ENCODE measurements at places on chromosomes 7 and 10.

DNA sequence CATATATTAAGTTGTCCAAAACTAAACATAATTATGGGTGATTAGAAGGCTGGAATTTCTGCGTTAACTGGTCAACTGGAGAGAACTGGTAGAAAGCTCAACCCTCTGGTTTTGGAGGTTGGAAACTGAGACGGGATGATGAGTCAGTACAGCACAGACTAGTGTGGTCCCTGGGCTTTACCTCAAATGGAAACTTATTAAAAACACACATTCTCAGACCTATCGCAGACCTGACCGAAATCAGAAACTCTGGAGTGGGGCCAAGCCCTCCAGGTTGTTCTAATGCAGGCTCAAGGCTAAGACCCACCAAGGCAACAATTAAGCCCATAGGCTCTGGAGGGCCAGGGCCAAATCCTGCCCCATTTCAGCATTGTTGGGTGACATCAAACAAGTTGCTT is 136.9 kb downstream of the KCNMA1 start:
- DNase-seq = no peak

DNA sequence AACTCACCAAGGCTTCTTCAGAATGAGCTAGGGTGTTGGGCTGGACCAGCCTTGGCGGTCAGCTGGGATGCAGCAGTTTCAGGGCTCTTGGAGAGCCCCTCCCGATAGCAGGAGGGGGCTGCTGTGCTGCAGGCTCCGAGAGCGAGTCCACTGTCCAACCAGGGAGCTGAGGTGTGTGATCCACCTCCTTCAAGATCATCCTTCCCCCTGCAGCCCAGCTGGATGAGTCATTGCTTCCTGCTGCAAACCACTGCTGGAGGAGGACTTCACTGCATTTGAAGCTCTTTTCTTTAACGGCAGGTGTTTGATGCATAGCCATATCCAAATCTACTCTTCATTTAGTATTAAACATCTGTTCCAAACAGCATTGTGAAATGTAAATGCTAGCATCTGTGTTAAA is 54.2 kb upstream of the EBF3 start:
- DNase-seq = no peak

DNA sequence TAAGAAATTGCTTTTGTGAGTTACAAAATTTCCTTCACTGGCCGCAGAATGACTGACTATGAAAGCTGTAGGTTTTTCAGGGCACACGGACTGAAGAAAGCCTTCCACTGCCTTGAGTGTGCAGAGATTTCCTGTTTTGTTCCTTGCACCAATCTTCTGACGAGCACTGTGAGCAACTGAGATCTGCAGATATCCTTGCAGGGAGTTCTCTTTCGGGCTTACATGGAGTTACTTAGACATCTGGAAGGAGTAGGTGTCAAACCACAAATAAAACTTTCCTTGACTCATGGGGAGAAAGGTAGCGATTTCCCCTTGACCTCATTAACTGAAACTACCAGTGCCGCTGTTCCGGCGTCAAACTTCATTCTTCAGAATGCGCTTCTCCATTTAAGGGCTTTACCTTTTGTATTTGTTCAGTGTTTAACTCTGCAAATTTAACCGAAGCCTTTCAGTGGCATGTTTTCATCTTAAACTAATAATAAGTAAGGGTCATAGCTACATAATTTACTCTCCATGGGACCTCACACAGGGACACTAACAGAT is 1175.3 kb downstream of the GATA3 start:
- no peak for DNase-seq

- DNase-seq = no peak
Observed at GRCh38 chr10:68668972-68669371, 52.1 kb upstream of the CCAR1 start.

DNA sequence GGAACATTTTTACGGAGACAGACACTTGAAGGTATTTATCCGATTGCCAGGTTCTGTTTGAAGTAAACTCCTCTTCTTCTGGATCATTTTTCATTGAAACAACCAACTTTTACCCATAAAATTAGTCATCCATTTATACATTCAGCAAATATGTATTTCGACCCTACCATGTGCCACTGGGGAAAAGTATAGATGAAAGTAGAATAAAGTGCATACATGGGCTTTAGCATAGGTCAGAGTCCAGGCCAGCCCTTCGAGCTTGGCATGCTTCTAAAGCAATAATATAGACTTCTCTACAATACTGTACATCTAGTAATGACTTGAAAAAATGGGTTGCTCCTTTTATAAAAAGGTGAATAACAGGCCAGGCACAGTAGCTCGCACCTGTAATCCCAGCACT is 10.1 kb downstream of the SLC25A16 start:
- no peak for DNase-seq

DNA sequence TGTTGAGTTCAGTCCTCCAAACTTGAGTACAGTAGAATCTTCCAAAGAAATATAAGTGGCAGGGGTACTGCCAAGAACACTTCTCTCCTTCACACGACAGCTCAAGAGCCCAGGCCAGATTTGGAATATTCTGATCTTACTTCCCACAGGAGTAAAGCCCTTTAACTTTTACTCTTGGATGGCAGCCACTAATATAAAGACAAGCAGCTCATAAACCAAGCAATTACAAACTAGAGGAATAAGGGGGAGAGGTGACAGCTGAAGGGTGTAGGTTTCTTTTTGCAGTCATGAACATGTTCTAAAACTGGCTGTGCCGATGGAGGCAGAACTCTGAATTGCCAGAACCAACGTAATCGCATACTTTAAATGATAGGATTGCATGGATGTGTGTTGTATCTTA is 74.8 kb downstream of the SVIL start:
- no peak for DNase-seq

DNA sequence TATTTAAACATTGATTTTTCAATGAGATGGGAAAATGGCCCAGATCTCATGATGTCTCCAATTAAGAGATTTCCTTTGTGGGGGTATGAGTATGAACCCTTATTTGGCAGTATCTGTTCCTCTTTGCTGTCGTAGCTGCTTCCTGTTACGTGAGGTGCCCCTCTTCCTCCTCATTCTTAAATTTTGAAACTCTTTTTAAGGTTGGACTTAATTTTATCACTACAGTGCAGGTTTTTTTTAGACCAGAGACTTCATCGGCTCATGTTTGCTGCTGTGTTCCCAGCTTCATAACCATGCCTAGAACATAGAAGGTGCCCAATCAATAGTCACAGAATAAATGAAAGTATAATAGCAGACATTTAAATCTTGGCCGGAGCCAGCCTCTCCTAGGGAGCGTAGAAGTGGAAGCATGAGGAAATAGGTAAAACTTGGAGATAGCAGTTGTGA is 2.4 kb downstream of the MIOS start:
- no peak for DNase-seq

DNA sequence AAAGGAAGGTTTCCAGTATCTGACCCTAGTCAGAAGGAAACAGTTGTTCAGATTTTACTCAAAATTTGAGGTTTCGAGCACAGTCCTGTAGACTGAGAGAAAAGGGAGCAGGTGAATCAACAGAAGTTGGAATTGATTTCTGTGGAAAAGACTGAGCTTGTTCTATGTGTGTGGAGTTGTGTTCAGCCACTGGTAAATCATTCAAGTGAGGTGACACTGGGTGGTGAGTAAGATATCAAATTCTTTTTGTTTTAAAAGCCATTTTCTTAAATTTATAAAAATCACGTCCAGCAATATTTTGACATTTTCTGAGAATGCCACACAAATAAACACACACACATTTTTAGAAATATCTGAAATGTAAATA is 165.1 kb downstream of the HGF start:
- DNase-seq = no peak

DNA sequence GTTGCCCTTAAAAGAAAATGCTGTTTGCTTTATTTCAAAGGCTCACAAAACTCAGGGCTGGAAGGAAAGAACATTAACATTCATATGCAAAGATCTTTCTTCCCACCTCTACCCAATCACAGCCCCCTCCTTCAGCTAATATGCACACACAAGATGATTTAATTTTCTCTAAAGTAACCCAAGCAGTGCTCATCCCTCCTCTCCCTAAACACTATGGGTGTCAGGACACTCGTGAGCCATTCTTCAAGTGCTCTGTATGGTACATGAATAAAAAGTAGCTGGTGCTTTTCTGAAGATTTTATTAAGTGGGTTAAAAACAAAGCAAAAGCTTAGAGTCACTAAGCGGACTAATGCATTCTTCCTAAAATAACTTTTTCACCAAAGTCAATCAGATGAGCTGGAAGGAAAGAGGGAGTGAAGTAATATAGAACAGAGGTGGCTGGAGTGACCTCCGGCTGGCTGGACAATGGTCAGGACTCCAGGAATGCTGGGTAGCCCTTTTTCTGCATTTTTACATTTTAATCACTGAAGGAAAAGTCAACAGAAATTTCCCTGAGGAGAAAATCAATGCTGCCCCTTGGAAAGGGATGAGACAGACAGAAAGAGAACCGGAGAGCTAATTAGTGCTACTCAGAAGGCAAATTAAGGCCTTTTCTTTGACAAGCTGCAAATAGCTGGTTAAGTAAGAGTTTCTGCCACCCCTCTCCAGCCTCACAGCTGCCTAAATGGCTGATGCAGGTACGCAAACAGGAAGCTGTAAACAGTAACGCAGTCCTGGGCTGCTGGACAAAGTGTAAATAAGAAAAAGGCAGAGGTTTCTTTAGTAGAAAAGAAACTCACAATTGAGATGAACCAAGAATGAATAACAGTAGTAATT is 6.6 kb downstream of the DGKI start:
- DNase-seq = no peak

DNA sequence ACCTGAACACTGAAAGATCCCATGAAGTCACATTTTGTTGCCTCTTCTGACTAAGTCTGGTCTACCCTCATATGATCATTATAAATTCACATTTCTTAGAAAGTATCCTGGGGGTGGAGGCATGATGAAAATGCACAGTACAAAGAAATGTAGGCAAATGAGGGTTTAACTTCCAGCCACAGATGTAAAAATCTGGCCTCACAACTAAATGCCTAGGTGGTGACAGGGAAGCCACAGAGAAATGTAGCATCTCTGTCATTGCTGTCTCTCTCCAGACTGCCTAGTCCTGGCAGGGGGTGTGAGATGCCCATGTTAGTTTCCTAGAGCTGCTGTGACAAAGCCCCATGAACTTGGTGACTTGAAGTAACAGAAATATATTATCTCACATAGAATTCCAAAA is 395.9 kb downstream of the SORCS3 start:
- DNase-seq = no peak

GRCh38 chr10:128073890-128074289 is 52.3 kb downstream of the MKI67 start:
- DNase-seq = no peak

- DNase-seq = peak; percentile 29
Observed at GRCh38 chr10:100370714-100371481, 23.9 kb downstream of the SCD start.

DNA sequence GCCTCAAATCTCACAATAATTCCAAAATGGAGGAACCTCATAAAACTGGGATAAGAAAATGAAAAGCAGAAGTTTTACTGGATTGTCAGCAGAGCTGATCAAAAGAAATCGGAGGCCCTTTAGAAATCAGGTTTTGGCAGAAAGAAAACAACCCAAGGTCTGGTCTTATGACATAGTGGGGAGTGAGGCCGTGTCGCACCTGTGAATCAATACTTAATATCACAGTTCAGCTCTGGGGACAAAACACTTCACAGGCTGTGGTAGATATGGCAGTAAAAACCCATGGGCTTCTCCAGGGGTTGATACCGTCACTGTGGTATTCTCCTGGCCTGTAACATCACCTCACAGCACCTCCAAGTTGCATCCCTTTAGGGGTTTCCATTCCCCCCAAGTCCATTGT is 6.5 kb upstream of the MALSU1 start:
- DNase-seq = no peak

- DNase-seq = no peak
Observed at GRCh38 chr10:112755446-112756234, 194.4 kb upstream of the TCF7L2 start.

GRCh38 chr7:1225441-1226185 is 7.1 kb upstream of the UNCX start:
- peak; percentile 12 for DNase-seq

- DNase-seq = no peak
Observed at GRCh38 chr10:17101910-17102266, 27.7 kb downstream of the CUBN start.

- DNase-seq = no peak
Observed at GRCh38 chr10:45673074-45673648, 589 bp upstream of the ZFAND4 start.

GRCh38 chr10:77919713-77920108 is 6.8 kb downstream of the DLG5 start:
- DNase-seq = no peak

- no peak for DNase-seq
Observed at GRCh38 chr7:143325240-143325639, 9.3 kb downstream of the CLCN1 start.

- no peak for DNase-seq
Observed at GRCh38 chr7:113161050-113161449, 42.7 kb upstream of the SMIM30 start.

- DNase-seq = no peak
Observed at GRCh38 chr10:71995887-71996575, 31.8 kb downstream of the CHST3 start.

GRCh38 chr7:55247428-55247827 is 117.7 kb upstream of the LANCL2 start:
- no peak for DNase-seq

- DNase-seq = no peak
Observed at GRCh38 chr7:104640506-104640905, 312.1 kb downstream of the LHFPL3 start.

DNA sequence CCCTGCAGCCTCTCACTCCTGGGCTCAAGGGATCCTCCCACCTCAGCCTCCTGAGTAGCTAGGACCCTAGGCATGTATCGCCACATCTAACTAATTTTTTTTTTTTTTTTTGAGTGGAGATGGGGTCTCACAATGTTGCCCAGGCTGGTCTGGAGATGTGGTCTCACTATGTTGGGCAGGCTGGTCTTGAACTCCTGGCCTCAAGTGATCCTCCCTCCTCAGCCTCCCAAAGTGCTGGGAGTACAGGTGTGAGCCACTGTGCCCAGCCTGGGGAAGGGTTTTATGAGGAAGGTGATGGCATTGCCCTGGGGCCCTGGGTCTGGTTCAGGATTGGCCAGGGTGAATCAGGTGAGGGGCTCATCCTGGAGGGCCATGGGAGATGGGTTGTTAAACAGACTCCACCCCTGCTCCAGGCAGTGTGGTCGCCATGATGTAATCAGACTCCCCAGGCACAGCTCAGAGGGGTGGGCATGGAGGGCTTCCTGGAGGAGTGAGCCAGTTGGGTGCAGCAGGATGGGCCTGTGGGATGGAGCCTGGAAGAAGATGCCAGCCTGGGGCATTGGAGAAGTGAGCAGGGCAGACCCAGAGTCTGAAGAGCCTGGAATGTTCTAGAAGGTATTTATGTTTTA is 82.7 kb downstream of the MYL10 start:
- no peak for DNase-seq
